ENCODE measurements at places on chromosomes 5 and 9. TPM values are rescaled to one million over a fixed set of nuclear protein-coding genes. Genes with fewer than 3 reads are reported as not detected.

DNA sequence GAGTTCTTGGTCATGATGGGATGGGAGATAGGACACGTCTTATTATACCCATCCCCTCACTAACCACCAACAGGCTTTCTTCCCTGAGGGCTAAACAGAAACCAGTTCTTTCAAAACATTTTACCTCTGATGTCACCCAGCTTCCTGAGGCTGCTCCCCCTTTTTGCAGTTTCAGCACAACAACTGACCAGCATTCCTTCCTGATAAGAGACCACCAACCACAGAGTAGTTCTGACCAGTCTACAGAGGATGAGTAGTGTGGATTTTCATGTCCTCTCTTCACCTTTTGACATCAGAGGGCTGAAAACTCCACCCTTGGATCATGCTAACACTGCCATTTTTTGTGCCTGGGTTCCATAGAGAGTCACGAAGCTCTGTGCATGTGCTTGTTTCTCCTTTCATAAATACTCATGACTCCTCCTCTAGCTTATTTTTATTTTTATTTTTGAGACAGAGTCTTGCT, 82.6 kb downstream of the OSTF1 start:
- peaks cover 18% of the 10 kb centered on the region for H3K36me3 ChIP-seq
- H3K4me3 ChIP-seq = no peak overlapping the region
- no peak overlapping the region for H3K27ac ChIP-seq
- peaks cover 1% of the 10 kb centered on the region for H3K4me1 ChIP-seq

Gene ANKRD18B
- total RNA-seq = 10.3 TPM

- H3K4me3 ChIP-seq = no peak overlapping the region
- peaks cover 84% of the 10 kb centered on the region for H3K4me1 ChIP-seq
- H3K27me3 ChIP-seq = no peaks in the 10 kb centered on the region
Observed at GRCh38 chr9:94911211-94911610, 184.7 kb downstream of the AOPEP start.

Gene PCDHB16
- total RNA-seq = 6.9 TPM

DNA sequence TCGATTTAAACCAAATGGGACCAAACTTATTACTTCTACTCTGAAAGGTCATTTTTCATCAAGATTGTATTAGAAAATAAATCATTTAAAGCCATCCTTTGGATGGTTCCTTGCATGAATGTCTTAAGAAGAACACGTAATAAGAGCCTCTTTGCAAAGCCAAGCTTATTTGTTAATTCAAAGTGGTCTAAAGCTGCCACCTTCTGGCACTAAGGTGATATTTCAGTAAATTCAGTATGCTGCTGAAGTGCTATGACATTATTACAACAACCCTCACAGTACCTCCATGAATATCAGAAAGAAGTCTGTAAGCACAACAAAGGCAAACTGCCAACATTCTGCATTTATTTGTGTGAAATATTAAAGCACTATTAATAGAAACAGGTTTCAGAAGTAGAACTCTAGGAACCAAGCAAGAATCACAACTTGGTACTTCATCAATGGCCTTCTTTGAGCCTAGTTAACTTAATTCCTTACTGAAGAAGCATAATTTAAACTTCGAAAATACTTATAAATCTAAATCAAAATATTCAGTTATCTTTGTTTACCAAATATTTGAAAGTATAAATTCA, 53.1 kb upstream of the TYRP1 start:
- no peak for DNase-seq
- H3K27ac ChIP-seq = no peak overlapping the region
- no peaks in the 10 kb centered on the region for H3K36me3 ChIP-seq
- no peak overlapping the region for H3K4me3 ChIP-seq
- H3K27me3 ChIP-seq = peaks cover 7% of the 10 kb centered on the region

DNA sequence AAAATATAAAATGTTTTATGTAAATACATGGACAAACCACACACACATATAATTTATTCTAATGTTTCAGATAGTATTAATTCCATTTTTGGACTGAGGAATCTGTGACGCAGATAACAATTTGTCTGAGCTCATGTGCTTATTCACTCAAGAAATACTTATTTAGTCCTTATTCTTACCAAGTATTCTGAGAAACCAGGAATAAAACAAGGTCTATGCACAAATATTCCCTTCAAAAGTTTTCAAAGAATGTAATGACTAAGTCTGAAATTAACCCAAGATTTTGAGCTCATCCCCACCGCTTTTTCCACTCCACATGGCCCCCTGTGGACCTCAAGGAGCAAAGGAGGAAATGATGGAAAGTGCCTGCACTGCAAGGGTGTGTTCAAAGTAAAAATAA, 1022.3 kb downstream of the EFNA5 start:
- H3K4me3 ChIP-seq = no peak overlapping the region
- no peaks in the 10 kb centered on the region for H3K27me3 ChIP-seq
- H3K27ac ChIP-seq = no peak overlapping the region
- H3K36me3 ChIP-seq = no peaks in the 10 kb centered on the region
- DNase-seq = no peak

DNA sequence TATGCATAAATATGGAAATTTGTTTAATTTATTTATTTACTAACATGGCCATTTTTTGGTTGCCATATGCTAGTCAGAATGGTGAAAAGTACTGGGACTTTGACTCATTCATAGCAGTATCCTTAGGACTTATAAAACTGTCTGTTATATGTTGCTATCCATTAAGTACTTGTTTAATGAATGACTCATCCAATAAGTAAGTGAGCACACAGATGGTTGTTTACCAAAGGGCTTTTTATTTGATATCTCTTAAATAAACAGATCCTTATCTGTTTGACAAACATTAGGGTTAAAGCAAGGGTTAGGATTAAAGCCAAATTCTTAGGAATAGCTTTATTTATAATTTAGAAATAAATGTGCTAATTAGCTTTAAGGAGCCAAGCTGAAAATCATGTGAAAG, 183.4 kb downstream of the FBXO4 start:
- H3K4me1 ChIP-seq = no peaks in the 10 kb centered on the region
- H3K4me3 ChIP-seq = no peak overlapping the region
- no peaks in the 10 kb centered on the region for H3K27me3 ChIP-seq
- no peak for DNase-seq
- no peaks in the 10 kb centered on the region for H3K36me3 ChIP-seq
- no peak overlapping the region for H3K27ac ChIP-seq

- H3K4me3 ChIP-seq = no peak overlapping the region
- H3K27ac ChIP-seq = no peak overlapping the region
- H3K4me1 ChIP-seq = no peaks in the 10 kb centered on the region
- H3K27me3 ChIP-seq = no peaks in the 10 kb centered on the region
- no peaks in the 10 kb centered on the region for H3K36me3 ChIP-seq
Observed at GRCh38 chr9:117796681-117797080, 92.5 kb downstream of the TLR4 start.

Gene DEPDC1B
- total RNA-seq = 29.1 TPM

Gene CCDC171
- total RNA-seq = 7.4 TPM

Gene DDX4
- not detected for total RNA-seq

- H3K27me3 ChIP-seq = no peaks in the 10 kb centered on the region
- H3K27ac ChIP-seq = no peak overlapping the region
- H3K4me1 ChIP-seq = peaks cover 6% of the 10 kb centered on the region
- DNase-seq = no peak
Observed at GRCh38 chr5:52945040-52945439, 44.1 kb upstream of the ITGA2 start.

DNA sequence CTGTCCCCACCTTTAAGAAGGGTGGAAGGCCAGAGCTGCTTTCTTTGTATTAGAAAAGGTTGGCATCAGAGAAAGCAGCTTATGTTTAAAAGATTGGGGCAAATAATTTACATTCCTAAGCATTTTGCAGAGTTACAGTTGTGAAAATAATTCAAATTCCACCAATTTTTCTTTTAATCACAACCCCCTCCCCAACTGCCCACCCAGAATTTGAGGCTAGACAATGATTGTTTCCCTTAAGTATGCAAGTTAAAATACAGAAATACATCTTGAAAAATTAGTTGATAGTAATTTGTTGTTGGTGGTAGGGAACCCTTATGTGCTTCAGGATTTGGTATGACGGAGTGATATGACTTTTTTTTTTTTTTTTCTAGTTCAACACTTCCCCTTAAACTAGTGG, 133.0 kb downstream of the ZSWIM6 start:
- no peaks in the 10 kb centered on the region for H3K36me3 ChIP-seq
- H3K4me1 ChIP-seq = peaks cover 37% of the 10 kb centered on the region

- peaks cover 35% of the 10 kb centered on the region for H3K27me3 ChIP-seq
- DNase-seq = no peak
- H3K4me3 ChIP-seq = no peak overlapping the region
- H3K27ac ChIP-seq = no peak overlapping the region
- H3K4me1 ChIP-seq = peaks cover 13% of the 10 kb centered on the region
Observed at GRCh38 chr5:19891658-19892057, 96.3 kb downstream of the CDH18 start.

Gene FAM151B
- 2.9 TPM for total RNA-seq

GRCh38 chr9:94554439-94555331, at the start of gene PCAT7:
PCAT7 (plus strand) TSS chr9:94555083.
- peaks cover 18% of the 10 kb centered on the region for H3K4me1 ChIP-seq
- no peak within 1 kb of the TSS for H3K27ac ChIP-seq
- no peak within 1 kb of the TSS for H3K4me3 ChIP-seq
- H3K27me3 ChIP-seq = no peaks in the 10 kb centered on the region
- peak; percentile 81 for DNase-seq

GRCh38 chr9:137461663-137462395, 2.7 kb upstream of the NSMF start:
- H3K27me3 ChIP-seq = peaks cover 4% of the 10 kb centered on the region
- H3K27ac ChIP-seq = no peak overlapping the region
- H3K4me1 ChIP-seq = no peaks in the 10 kb centered on the region
- H3K4me3 ChIP-seq = no peak overlapping the region
- no peak for DNase-seq

- H3K4me3 ChIP-seq = no peak overlapping the region
- DNase-seq = no peak
- H3K36me3 ChIP-seq = peaks cover 25% of the 10 kb centered on the region
- no peaks in the 10 kb centered on the region for H3K27me3 ChIP-seq
- no peak overlapping the region for H3K27ac ChIP-seq
Observed at GRCh38 chr5:150401376-150402228, 11.1 kb downstream of the CD74 start.

- no peak overlapping the region for H3K27ac ChIP-seq
- H3K4me1 ChIP-seq = peaks cover 12% of the 10 kb centered on the region
Observed at GRCh38 chr5:178281331-178281730, 48.7 kb upstream of the PHYKPL start.
